ENCODE measurements at places on chromosomes 7 and 10.

- DNase-seq: no peak
Observed at GRCh38 chr10:124667425-124668345, 76.5 kb downstream of the FAM53B start.

DNA sequence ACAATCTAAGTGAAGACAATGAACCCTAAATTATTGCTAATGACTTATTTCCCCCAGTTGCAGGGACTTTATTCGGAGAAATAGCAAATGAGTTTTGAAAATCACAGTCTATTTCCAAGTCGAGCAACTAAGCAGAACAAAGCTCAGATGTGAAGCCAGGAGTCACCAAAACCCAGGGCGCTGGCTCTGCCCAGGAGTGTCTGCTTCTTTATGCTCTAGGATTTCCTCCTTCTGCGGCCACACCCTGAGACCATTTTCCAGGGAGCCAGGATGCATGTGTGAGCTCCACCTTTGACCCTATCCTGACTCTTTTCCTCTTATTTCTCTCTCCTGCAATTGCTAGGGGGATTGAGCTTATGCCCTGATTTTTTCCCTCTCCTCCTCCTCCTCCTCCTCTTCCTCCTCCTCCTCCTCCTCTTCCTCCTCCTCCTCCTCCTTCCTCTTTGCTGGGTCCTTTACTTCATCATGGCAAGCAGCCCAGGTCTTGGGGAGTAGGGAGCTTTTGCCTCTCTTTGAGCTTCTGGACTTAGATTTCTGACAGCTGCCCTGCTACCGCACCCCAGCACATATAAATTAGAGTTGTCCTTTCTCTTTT is 234.4 kb downstream of the ARL4A start:
- DNase-seq: peak; percentile 29

DNA sequence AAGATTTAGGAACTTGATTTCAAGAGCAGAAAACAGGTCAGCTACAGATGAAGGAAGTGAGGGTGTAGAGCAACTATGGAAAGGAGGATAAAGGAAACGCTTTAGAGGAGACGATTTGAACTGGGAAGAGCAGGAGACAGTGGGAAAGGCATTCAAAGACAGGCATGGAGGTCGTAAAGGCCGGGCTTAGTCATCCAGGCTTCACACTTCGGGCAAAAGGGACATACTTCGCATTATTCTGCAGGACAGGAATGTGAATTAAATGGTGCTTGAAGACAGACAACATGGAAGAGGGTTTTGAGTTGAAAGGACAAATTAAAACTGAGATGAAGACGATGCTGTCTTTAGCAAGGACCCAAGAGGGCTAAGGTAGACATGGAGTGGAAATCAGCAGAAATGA is 8.1 kb downstream of the FAM171A1 start:
- no peak for DNase-seq

- DNase-seq: no peak
Observed at GRCh38 chr10:18424200-18424599, 227.2 kb downstream of the NSUN6 start.

GRCh38 chr10:84348860-84349259 is 20.5 kb downstream of the CCSER2 start:
- no peak for DNase-seq

All from HT-29 (cell line).